Upper lobe of right lung (tissue), 1 donor: ENCODE measurements at places on chromosomes 5 and 9. TPM values are rescaled to one million over a fixed set of nuclear protein-coding genes. Genes with fewer than 3 reads are reported as not detected.
A peak's percentile ranks its signal among the peaks of the same experiment; 100 is the strongest.

APBA1 gene
- 6.2 TPM for total RNA-seq

DNA sequence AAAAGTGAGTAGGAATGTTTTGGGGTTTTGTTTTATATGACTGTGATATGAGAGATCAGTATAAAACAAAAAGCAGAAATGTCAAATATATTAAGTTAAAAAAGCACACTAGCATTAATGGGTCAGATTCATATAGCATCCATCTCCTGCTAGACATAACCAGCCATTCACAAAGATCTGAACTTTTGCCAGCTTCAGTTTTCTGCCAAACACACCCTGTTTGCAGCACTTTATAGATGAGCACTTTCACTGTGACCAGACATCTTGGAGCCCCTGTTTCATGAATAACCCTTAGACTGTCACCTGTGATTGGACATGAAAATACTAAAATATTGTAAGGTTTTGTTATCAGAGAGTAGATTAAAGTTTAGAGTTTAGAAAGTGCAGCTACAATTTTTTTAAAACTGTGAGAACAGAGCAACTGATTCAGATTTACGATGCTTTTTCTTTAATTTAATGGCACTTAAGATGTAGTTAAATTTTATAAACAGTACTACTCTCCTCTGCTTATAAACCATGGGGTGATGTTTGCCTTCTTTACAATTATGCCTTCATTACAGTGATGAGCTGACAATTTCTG lies 142.6 kb downstream of the KCTD16 start:
- H3K27ac ChIP-seq = no peak overlapping the region
- H3K4me3 ChIP-seq = no peak overlapping the region
- no peaks in the 10 kb centered on the region for H3K36me3 ChIP-seq
- H3K27me3 ChIP-seq = no peaks in the 10 kb centered on the region
- no peaks in the 10 kb centered on the region for H3K4me1 ChIP-seq

TMC1 gene
- total RNA-seq = not detected

DMRT3 gene
- total RNA-seq = not detected

DNA sequence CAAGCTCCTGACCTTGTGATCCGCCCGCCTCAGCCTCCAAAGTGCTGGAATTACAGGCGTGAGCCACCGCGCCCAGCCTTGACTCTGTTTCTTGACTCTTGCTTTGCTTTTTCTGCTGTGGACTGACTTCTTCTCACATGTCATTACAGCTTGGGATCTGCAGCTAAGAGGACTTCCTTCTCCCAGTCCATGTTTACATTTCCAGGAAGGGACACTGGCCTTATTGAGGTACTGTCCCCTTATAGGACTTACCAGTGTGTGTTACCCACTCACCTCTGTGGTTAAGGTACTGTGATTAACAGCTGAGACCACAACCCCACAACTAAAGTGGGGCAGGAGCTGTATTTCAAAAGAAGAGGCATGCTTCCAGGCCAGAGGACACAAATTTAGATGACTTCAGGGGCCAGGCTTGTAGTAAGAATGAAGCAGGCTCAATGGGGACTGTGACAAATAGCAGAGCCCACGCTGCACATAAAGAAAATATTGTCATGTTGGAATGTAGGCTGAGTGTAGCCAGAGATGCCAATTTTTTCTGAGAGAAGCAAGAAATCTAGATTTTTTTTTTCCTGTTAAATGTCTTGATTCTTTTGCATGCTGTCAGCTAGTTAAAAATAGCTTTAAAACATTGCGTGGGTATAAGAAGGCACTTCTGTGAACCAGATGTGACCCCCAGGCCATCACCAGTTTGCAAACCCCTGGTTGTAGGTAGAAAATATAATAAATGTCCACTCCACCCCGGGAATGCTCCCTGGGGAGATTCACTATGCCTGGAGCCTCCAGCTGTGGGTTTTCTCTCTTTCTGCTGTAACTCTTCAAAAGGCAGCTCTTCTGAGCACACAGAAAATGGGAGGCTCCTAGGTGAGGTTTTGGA lies 75.0 kb downstream of the PTPDC1 start:
- H3K27ac ChIP-seq = peak overlapping the region; percentile 6
- H3K4me1 ChIP-seq = peaks cover 12% of the 10 kb centered on the region
- H3K27me3 ChIP-seq = no peaks in the 10 kb centered on the region
- no peaks in the 10 kb centered on the region for H3K36me3 ChIP-seq
- H3K4me3 ChIP-seq = no peak overlapping the region

PELO gene
- 41.3 TPM for total RNA-seq

DNA sequence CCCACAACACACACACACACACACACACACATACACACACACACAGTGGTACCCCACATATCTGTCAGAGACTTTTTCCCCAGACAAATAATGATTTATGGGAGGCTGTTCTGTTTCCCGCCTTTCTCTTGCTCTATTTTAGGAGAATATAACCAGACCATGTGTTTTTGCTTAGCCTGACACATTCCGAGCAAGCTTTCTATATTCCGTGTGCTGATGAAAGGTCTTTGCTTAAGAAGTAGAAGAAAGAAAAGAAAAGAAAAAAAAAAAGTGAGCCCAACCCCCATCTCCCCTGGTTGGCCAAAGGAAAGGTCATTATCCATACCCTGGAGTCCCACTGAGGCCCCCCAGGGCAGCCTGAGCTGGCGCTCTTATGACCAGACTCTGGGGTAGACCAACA lies 338.6 kb downstream of the SLIT3 start:
- H3K4me3 ChIP-seq = no peak overlapping the region
- no peak for DNase-seq
- H3K36me3 ChIP-seq = no peaks in the 10 kb centered on the region
- H3K27me3 ChIP-seq = no peaks in the 10 kb centered on the region
- H3K27ac ChIP-seq = no peak overlapping the region

ZNF354B gene
- 15.7 TPM for total RNA-seq

- H3K36me3 ChIP-seq = no peaks in the 10 kb centered on the region
- no peak for DNase-seq
- H3K27ac ChIP-seq = no peak overlapping the region
- no peaks in the 10 kb centered on the region for H3K27me3 ChIP-seq
- no peak overlapping the region for H3K4me3 ChIP-seq
Observed at GRCh38 chr5:60457233-60457632, 242.7 kb downstream of the DEPDC1B start.

DNA sequence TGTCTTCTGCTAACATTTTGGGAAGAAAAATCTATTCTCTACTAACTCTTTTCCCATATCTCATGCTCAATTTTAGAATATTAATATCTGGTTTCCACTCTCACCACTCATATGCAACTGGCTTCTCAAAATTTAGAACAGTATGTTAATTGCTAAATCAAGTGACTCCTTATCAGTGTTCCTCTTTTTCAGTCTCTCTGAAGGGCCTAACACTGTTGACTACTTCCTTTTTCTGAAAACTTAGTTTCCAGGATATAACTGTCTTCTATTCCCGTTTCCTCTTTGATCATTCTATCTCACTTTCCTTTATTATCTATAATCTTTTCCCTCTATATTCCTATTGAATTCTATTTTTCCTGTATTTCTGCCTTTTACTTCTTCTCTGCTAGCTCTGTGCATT lies 1717.2 kb upstream of the C9orf72 start:
- no peaks in the 10 kb centered on the region for H3K36me3 ChIP-seq
- no peaks in the 10 kb centered on the region for H3K4me1 ChIP-seq
- H3K4me3 ChIP-seq = no peak overlapping the region
- no peak for DNase-seq
- no peak overlapping the region for H3K27ac ChIP-seq

DNA sequence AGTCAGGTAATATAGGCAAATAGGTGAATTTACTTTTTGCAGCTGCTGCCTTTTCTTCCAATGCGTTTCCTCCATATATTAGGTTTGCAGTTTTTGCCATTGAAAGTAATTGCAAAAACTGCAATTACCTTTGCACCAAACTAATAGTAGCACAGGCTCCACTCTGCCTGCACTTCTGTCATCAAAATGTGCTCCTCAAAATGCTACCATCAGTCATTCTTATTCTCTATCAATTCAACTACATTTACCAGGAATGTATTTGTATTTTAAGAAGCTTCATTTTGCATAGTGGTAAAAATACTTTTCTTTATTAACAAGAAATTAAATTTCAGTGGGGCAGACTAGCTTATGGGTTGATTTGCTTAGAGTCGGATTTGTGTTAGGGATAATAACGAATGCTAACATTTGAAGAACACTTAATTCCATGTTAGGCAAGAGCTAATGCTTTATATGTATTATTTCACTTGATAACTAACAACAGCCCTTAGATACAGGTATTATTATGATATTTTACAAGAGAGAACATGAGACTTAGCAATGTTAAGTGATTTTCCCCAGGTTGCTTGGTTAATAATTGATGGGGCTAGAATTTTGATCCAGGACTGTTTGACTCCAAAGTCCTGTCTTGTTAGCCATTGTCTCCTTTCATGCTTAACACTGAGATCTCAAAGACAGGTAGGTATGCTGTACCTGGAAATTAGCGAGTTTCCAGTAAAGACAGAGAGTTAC lies 300.4 kb downstream of the MAN2A1 start:
- no peaks in the 10 kb centered on the region for H3K36me3 ChIP-seq
- no peak overlapping the region for H3K4me3 ChIP-seq
- H3K4me1 ChIP-seq = no peaks in the 10 kb centered on the region
- no peak overlapping the region for H3K27ac ChIP-seq
- no peaks in the 10 kb centered on the region for H3K27me3 ChIP-seq

DNA sequence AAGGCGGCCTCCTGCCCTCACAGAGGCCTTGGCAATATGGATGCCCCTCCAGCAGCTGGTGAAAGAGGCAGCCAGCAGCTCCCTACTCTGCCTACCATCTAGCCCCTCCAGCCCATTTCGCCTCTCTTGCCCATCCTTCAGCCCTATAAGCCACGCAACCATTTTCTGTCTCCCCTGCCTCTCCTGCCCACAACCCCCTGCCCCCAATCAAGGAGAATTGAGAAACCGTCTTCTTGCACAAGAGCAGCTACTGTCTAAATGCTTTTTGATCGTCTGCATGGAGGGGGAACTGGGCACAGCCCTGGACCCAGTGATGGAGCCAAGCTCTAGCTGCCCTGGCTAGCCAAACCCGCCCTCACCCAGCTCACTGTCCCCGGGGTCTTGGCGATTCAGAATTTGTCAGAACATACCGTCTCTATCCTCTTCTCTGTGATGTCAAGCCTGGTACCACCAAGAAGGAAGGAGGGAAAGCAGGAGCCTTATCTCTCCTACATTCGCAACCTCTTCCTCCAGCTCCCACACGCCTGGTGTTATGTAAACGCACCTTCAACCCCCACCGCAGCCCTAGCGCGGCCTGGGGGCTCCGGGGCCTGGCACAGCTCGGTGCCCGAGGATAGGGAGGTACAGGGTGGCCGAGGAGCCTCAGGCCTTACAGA lies 1.2 kb downstream of the SPRY4 start:
- H3K4me1 ChIP-seq = peaks cover 62% of the 10 kb centered on the region
- H3K27me3 ChIP-seq = peaks cover 8% of the 10 kb centered on the region
- H3K27ac ChIP-seq = peak overlapping the region; percentile 95
- no peak for DNase-seq
- peak overlapping the region; percentile 63 for H3K4me3 ChIP-seq

SYK gene
- total RNA-seq = 63.8 TPM

DNA sequence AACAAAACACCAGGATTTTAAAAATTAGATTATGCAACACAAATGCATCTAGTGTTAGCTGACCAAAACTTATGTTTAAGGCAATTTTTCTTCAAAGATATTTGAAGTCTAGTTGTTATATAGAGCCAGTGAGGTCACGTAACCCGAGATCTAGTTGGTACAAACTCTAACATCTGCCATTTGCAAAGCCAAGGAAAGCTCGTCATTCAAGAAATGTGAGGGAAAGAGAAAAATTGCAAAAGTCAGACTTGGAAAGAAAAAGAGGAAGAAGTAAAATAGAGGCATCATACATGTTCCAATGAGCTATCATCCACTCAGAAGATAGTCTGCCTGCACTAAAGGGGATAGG lies 293.4 kb upstream of the PUM3 start:
- no peaks in the 10 kb centered on the region for H3K27me3 ChIP-seq
- H3K36me3 ChIP-seq = no peaks in the 10 kb centered on the region
- no peak for DNase-seq

- H3K27ac ChIP-seq = no peak overlapping the region
- H3K27me3 ChIP-seq = no peaks in the 10 kb centered on the region
- H3K4me1 ChIP-seq = no peaks in the 10 kb centered on the region
- no peak for DNase-seq
Observed at GRCh38 chr5:132209131-132209530, 18.5 kb downstream of the P4HA2 start.

MAN2A1 gene
- total RNA-seq = 43.6 TPM

CENPK gene
- total RNA-seq = 2.3 TPM

GRCh38 chr9:111300140-111300735 lies 29.8 kb downstream of the OR2K2 start:
- no peak overlapping the region for H3K4me3 ChIP-seq
- no peaks in the 10 kb centered on the region for H3K36me3 ChIP-seq
- H3K4me1 ChIP-seq = no peaks in the 10 kb centered on the region
- no peak overlapping the region for H3K27ac ChIP-seq
- H3K27me3 ChIP-seq = no peaks in the 10 kb centered on the region
